ENCODE measurements at places on chromosomes 11 and 22.

- DNase-seq, result no peak
Measured at GRCh38 chr11:207863-208180, 314 bp downstream of the RIC8A start.

DNA sequence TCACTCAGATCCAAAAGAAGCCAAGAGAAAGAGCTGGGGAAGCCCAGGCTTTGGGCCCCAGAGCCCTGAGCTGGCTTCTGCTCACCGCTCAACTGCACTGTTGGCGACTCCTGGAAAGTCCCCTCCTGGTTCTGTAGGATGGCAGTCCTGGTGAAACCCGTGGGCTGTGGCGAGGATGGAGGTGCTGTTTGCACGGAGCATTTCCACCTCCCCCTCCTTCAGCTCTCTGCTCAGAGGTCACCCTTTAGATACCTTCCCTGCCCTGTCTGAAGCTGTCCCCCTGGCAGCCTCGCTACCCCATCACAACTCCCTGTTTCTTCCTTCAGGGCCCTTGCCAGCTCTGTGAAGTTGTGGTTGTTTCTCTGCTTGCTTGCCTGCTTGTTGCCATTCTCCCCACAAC, 97.8 kb downstream of the MYO18B start:
- DNase-seq, result no peak

- DNase-seq, result no peak
Measured at GRCh38 chr11:2259466-2259830, 10.9 kb downstream of the ASCL2 start.

DNA sequence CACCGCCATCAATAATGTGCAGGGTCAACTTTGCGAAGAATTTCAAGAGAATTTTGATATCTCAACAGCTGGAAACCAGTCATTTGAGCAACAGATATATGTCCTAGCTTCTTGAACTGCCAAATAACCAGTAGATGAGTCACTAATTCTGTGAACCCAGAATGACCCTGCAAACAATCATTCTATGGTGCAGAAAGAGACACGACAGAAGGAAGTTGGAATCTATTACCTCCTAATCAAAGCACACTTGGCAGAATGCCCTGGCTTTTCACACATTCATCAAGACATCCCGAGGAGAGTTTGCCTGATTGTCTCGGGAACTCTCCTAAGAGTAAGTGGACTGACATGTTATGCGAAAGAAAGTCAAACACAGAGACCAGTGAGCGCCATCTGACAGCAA, 621.1 kb downstream of the OPCML start:
- DNase-seq, result no peak

DNA sequence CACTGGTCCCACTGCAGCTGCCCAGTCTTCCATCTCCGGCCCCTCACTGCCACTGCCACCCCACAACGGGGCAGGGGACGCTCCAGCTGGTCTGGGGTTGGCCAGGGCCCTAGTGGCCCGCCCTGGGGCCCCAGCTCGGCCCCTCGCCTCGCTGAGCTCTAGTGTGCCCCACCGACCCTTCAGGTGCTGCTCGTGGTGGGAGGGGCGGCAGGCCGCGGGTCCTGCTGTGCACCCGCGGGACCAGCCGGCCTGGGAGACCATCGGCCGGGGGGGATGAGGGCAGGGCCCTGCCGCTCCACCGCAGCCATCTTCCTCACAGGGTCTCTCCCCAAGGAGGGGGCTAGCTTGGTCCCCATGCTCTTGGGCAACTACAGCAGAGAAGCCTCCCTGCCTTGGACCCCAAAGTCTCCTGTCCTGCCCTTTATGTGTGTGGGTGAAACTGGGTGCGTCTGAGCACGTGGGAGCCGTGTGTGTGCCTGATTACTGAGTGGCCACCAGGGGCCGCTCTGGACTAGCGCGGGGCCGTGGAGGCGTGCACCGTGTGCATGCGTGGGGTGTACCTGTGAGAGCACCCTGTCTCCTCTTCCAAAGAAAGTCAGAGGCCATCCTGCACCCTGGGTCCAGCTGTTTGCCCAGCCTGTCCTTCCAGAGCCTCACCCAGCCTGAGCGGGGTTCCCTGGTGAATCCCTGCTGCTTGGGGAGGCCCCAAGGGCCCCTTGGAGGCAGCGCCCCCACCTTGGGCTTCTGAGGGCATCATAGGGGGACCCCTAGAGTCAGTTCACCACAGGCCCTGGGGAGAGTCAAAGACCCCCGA, 6.0 kb upstream of the ACR start:
- peak; percentile 38 for DNase-seq

GRCh38 chr22:31243339-31244045, 31.4 kb downstream of the LIMK2 start:
- DNase-seq, result no peak

DNA sequence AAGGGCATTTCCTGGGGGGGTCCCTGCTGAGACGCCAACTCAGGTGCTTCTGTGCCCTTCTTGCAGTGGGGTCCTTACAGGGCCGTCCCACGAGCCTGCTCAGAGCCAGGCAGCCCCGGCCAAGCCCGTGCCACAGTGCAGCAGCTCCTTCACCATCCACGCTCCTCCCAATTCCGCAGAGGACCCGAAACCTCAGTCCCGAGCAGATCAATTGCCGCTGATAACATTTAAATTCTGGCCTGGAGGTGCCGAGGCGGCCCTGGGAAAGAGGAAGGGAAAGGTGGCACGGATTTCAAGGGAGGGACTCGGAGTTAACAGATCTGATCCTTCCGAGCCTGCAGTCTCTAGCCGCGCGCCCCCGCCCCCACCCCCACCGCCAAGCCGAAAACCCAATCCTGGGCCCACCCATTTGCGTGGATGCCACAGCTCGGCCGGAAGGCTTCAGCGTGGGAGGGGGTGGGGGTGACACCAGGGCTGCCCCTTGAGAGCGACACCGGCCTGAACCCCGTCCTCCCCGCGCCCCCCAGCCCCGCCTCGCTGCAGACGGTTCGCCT, 32.3 kb upstream of the JAM3 start:
- no peak for DNase-seq

DNA sequence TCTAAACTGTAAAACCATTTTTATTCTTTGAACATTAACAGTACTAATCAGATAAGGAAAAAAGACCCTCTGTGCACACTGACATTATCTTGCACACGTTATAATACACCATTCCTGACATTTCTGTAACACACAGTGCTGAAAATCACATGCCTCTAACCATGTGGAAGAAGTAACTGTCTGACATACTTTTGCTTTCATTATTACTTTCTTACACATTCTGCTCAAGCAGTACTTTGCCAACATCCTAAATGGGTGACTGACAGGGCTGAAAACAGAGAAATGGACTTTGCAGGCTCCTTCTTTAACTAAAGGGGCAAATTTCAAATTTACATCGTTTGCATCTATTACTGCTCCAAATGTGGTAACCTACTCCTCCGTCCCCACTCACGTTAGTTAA, 22.8 kb upstream of the TP53AIP1 start:
- no peak for DNase-seq

- DNase-seq, result no peak
Measured at GRCh38 chr22:33569559-33569958, 350.7 kb downstream of the LARGE1 start.

DNA sequence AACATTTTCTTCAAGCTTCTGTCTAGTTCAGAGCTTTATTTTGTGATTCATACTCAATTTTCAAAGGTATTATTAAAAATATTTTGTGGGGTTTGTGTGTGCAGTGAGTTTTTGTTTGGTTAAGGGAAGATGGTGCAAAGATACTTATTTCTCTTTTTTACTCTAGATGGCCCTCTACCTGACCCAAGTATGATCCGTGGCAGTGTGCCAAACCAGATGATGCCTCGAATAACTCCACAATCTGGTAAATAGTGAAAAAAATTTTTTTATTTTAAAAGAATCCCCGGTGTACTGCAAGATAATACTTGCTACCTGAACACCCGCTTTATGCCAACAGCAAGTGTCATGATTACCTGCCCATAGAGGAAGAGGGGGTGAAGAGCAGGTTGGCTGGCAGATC, 54.2 kb downstream of the EP300 start:
- DNase-seq, result no peak

- no peak for DNase-seq
Measured at GRCh38 chr11:73359930-73360742, 16.1 kb upstream of the RELT start.

- no peak for DNase-seq
Measured at GRCh38 chr22:23915290-23915689, 21.1 kb downstream of the MIF start.

GRCh38 chr11:12448131-12448939, 71.0 kb downstream of the PARVA start:
- DNase-seq, result no peak

DNA sequence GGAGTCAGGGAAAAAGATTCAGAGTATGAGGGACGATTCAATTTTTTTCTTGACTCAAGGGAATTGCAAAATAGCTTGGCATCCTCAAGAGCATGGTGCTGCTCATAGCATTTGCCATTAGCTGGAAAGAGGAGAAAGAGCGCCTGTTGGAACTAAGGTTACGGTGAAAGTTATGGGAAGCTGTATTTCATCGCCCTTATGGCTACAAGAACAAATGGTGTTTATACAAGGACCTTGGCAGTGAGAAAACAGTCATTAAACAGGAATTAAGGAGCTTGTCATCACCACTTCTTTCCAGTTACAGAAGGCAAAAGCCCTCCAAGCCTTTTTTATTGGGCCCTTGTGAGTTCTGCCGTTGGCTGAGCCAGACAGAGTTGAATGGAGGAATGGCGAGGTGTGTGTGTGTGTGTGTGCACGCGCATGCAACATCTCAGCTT, 74.2 kb downstream of the ALX4 start:
- DNase-seq, result no peak

- no peak for DNase-seq
Measured at GRCh38 chr11:9076661-9077060, 14.7 kb downstream of the SCUBE2 start.

DNA sequence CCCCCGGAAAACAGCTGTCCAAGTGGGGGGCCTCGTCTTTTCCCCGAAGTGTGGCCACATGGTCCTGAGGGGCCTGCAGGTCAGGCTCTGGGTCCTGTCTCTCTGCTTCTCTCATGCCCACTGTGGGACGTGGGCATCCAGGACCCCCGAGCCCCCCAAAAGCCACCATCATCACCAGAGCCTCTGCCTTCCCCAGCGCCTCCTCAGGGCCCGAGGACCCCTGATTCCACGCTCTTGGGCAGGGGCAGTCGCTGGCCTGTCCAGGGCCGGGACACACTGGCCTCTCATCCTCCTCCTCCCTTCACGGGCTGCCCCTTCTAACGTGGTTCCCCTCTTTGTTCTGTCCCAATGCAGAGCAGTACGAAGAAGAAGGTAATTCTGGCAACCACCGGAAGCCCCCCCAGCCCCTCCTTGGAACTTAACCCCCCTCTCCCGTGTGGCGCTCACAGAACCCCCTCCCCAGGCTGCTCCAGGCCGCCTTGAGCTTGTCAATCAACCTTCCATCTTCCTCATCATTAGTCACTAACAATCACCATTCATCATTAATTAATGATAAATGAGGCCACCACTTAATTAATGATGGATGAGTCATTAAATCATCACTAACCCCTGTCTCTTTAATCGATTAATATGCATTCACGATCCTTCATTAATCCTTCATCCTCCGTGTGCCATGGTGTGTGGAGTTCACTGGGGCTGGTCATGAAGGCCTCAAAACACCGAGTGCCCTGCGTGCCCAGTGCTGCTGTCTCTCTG, 3.9 kb downstream of the TNNT3 start:
- DNase-seq, result no peak
